Inflammatory macrophage (primary cell): ENCODE measurements at places on chromosomes 12 and 14.

GRCh38 chr14:59160506-59160905, 28.0 kb upstream of the DAAM1 start:
- DNase-seq = no peak

GRCh38 chr12:111437816-111438454, 32.2 kb downstream of the SH2B3 start:
- DNase-seq = peak; percentile 88

DNA sequence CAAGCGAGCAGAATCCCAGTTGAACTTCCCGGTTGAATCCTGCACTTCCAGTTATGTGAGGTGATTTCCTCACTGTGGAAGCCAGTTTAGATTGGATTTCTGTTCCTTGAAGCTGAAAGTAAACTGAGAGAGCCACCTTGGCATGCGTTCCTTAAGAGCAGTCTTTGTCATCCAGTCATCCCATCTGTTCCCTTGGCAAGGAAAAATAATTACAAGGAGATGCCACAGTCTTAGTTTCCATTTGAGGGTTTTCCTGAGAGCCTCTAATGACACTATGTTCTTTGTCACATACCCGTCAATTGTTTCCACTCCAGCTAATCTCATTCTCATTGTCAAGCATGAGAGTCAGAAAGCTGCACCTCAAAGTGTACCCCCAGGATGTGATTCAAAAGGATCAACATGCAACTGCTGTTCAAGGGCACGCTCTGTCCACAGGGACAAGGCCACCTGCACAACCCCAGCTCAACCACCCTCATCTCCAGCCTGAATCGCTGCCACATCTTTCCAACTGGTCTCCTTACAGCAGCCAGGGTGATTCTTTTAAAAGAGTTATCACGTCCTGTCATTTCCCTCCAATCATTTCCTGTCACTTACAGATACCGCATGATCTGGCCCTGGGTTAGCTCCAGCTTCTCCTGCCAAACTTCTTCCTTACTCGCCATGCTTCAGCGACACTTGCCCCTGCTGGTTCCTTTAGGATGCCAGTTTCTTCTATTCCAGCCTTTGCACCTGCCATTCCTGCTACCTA, 18.0 kb upstream of the TCP11L2 start:
- no peak for DNase-seq

DNA sequence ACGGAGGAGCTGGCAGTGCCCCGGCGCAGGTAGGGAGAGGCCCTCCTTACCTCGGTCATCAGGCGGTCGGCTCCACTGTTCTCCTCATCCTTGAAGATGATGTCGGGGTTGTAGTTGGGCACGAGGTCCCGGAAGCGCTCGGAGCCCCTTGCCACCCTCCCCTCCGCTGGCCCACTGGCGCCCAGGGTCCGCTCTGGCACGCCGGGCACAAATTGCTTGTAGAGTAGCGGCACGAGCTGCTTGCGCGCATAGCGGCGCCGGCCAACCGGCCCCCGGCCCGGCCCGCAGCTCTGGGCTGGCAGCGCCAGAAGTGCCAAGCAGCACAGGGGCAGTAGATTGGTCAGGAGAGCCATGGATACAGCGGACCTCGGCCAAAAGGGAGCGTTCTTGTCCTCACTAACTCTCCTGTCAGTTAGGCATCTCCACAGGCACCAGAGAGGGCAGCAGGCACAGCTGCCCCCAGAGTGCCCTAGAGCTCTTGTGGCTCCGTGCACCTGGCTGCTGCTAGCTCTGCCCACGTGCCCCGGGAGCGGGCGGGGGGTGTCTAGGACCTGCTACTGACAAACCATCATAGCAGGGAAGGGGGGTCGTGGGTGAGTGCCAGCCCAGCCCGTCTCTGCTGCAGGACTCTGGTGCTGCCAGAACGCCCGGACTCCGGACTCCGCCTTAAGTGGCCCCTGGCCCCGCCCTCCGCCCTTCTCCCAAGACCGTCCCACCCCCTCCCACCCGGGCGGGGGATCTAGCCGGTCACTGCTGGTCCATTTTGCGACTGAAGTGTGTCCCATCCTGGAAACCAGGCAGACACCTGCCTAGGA, at the start of gene DHH:
Gene DHH, minus strand, starts transcription at position 642 of the 815 bp plus-strand sequence. Its CDS starts 289 bp downstream, at position 353.
- DNase-seq = no peak

DNA sequence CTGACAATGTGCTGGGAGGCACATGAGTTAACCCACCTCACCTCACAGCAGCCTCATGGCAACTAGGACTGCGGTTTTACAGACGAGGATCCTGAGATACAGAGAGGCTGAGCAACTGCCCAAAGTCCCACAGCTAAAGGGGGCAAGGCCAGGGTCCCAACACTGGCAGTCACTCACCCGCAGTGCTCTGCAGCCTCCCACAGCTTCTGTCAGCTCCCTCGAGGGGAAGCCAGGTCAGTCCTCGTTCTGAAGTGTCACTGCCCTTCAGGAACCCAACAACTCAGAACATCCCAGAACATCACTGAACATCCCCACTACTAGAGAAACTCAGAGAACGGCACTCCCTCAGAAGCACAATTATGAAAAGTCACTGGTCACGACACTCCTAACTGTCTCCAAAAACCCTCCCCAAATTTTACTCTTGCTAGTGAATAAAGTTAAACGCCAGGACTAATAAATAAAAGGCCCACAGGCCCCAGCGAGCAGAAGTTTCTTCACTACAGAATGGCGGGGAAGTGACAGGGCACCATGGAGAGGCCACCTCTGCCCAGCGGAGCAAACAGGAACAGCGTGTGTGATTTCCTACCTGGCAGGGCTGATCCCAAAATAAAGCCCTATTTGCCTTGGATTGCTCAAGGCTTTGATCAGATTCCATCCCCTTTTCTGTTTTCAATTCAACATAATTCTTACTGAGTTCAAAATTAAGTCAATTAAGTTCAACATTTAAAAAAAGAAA, 75.1 kb downstream of the TTC7B start:
- no peak for DNase-seq

GRCh38 chr14:95875831-95876760, 536 bp upstream of the TUNAR start:
- no peak for DNase-seq

GRCh38 chr12:68012712-68013111, 23.5 kb downstream of the IFNG-AS1 start:
- no peak for DNase-seq
